ENCODE measurements at places on chromosomes 12 and 14. TPM values are rescaled to one million over a fixed set of nuclear protein-coding genes. Genes with fewer than 3 reads are reported as not detected.

DNA sequence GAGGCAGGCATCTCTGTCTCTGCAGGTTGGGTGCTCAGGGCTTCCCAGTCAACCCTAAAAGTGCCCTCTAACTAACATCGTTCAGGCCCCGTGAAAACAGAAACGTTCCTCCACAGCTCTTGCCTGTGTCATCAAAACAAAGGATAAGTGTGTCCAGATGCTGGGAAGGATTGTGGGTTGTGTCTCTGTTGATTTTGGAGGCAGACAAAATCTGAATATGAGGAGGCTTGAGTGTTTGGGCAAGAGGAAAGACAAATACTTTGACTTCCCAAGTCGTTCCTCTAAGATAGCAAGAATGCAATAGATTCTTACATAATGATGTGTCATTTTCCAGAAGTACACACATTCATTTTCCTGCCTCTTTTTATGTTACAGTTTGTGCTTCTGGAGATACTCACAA lies 52.9 kb downstream of the SERPINA3 start:
- no peak for DNase-seq

- DNase-seq: no peak
Observed at GRCh38 chr12:108629824-108630476, 3.7 kb downstream of the SELPLG start.

- peak; percentile 68 for DNase-seq
Observed at GRCh38 chr12:93813972-93814821, 137.0 kb downstream of the CRADD start.

The RIPK3 gene
- total RNA-seq: 6.8 TPM

The CEBPE gene
- total RNA-seq: not detected

The ERP27 gene
- 2.4 TPM for total RNA-seq

The ASPG gene
- total RNA-seq: 0.35 TPM
